ENCODE measurements at places on chromosomes 1 and 21.

- no peak for DNase-seq
Measured at GRCh38 chr1:166789286-166789685, 50.0 kb upstream of the POGK start.

GRCh38 chr1:6464514-6464836 is 1.5 kb downstream of the TNFRSF25 start:
- no peak for DNase-seq

- DNase-seq, result no peak
Measured at GRCh38 chr1:5728663-5729355, 263.4 kb downstream of the NPHP4 start.

GRCh38 chr1:32897082-32898049 is 3.8 kb downstream of the TMEM54 start:
- no peak for DNase-seq

GRCh38 chr1:210213335-210213734 is 19.3 kb upstream of the SERTAD4 start:
- no peak for DNase-seq
